T follicular helper cell (primary cell): ENCODE measurements at places on chromosomes 3 and 15.

GRCh38 chr3:107092121-107092520, 285.1 kb upstream of the CCDC54 start:
- DNase-seq, result no peak

DNA sequence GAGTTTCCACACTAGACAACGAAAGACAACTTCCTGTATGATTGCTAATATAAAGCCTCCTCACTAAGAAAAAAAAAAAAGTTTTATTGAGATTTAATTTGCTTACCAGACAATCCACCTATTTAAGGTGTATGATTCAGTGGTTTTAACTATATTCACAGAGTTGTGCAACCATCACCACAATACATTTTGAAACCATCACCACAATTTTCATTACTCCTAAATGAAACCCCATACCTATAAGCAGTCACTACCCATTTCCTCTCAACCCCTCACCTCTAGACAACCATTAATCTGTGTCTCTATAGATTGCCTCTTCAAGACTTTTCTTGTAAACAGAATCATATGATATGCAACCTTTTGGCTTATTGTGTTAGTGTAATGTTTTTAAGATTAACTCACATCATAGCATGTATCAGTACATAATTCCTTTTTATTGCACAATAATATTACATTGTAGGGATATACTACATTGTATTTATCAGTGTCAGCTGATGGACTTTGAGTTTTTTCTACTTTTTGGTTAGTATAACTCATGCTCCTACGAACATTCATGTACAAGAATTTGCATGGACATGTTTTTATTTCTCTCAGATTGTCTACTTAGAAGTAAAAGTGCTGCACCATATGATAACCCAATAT, 339.7 kb downstream of the NLGN1 start:
- no peak for DNase-seq

DNA sequence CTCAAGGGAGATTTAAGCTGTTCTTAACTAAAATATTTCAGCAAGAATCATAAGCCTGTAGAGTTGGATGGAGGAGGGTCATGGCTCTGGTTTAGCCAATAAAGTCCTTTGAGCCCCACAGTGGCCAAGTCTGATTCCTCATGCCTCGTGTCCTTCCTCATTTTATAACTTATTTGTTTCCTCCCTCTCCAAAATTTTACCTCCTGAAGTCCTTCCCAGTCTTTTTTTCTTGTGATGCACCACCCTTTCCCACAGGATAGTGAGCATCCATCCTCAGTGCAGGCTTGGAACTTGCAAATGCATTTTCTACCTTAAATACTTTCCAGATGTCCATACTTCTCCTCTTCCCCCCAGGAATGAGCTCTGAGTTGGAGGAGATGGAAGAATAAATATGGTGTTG, 162.7 kb upstream of the AGTR1 start:
- DNase-seq, result no peak

GRCh38 chr3:126422121-126422520, 27.4 kb downstream of the CFAP100 start:
- DNase-seq, result no peak
